ENCODE measurements at places on chromosomes 5 and 9.

DNA sequence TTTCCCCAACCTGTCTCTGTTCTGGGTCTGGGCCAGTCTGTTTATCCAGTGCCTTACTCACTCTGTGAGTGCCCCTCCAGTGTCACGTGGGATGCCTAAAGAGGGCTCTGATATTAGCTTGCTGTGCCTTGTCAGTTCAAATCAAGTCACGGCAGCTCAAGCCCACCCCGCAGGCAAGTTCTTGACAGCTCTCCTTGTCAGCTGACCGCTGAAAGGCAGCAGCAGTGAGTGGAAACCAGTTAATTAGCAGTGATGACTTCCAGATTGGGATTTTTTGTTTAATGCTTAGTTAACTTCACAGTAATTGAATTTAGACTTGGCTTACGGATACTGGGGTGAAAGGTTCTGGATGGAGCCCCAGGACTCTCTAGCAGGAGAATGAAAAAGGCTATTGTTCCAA is 210.1 kb downstream of the PSAT1 start:
- no peak for DNase-seq

DNA sequence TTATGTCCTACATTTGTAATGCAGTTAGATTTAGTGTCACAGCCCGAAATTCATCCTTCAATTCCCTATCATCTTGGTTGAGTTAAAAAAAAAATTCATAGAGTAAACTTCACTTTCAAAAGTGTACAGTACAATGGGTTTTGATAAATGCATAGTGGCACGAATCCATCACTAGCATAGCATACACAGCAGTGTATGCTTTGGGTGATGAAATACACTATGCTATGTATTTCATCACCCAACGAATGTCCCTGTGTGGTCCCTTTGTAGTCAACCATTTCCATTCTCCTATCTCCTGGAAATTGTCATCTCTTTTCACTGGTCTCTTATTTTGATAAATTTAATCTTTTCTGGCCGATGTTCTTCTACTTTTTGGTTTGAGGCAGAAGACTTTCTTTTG is 129.4 kb upstream of the BASP1 start:
- DNase-seq: no peak

DNA sequence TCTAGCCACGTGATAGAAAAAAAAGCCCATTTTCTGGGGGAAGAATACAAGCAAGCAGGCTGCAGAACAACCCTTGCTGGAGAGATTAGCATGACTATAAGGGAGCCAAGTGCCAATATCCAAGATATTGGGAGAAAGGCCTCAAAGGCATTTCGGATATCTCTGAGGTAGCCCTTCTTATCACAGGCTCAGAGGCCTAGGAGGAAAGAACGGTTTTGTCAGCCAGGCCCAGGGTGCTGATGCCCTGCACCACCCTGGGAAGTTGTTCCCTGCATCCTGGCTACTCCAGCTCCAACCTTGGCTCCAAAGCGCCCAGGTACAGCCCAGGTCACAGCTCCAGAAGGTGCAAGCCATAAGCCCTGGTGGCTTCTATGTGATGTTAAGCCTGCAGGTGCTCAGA is 66.4 kb downstream of the C9orf153 start:
- no peak for DNase-seq

DNA sequence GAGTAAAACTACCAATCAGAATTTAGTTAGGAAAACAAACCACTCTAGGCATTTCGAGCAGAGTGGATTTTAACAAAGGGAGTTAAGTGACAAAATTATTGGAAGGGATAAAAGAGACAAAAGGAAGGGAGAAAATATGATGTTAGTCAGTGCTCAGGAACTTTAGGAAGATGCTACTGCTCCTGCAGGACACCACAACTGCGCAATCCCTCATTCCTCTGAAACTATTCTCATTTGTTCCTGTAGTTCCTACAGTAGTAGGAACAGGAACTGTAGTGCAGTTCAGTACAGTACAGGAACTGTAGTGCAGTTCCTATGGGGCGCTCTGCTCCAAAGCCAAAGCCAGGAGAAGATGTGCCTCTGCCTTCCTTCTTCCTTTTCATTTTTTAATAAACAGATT is 29.9 kb upstream of the MEGF10 start:
- no peak for DNase-seq

- DNase-seq: peak; percentile 47
These were observed 193.0 kb downstream of the AOPEP start for GRCh38 chr9:94919376-94920098.

DNA sequence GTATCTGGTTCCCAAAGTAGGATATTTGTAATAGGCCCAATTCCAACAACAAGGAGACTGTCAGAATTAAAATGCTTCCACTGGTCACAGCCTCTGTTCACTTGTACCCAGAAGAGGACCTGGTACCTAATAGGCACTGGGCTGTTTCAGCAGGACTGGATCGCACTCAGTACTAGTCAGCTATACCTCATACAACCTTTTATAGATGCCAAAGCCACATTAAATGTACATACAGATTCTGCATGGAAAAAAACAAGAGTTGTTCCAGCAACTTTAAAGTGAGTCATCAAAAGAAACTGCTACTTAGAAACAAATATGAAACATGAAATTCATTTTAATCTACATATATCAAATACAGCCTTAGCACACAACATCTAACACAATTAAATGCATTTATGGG is 87.5 kb downstream of the GPR21 start:
- DNase-seq: no peak

DNA sequence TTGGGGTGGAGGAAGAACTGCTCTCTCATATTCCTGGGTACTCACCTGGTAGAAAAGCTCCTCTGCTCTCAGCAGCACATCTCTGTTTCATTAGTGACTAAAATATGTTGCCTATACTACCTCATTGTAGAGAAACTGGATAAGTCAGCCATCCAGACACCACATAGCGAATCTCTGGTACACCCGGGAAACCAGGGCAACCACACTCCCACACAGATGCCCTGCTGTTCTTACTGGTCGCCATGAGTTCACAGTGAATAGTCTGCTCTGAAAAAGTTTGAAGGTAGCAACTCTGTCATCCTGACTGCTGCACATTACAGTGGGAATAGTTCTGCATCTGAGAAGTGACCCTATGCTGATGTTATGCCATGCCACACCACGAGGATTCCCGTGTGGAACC is 135.0 kb downstream of the ENTREP1 start:
- no peak for DNase-seq

- no peak for DNase-seq
These were observed 74.9 kb upstream of the HTR4 start for GRCh38 chr5:148729182-148729581.

- DNase-seq: no peak
These were observed 4.8 kb upstream of the IER5L start for GRCh38 chr9:129182625-129183494.

- no peak for DNase-seq
These were observed 65.8 kb downstream of the ISL1 start for GRCh38 chr5:51449026-51449425.

DNA sequence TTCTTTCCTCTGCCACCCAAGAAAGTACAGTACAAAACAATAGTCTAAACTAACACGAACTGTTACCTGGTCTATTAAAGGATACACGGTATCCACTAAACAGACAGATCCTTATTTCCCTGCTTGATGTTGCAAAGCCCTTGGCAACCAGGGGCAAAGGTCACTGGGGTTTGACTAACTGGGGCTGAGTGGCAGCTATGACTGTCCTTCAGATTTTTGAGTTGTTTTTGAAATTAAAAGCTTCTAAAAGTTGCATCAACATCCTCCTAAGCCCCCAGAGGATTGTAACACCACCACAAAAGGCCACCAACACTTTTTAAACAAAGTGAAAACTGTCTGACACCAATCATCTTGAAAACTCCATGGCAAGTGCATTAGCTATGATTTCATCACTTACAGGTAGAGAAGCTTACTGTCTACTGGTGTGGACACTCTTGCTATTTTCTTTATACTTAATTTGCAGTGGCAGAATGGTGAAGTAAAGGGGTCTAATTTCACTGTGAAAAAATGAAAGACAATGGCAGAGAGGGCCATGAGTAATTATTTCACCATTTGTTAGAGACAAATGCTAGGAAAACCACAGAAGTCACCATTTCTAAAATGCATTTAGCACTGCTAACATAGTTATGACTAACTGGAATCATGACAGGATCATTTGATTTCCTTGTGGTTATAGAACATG is 292.4 kb downstream of the EFNA5 start:
- DNase-seq: peak; percentile 21

GRCh38 chr5:139668064-139668880 is 20.1 kb downstream of the CXXC5 start:
- DNase-seq: peak; percentile 54

Data from AG10803 (cell line).